ENCODE measurements at places on chromosomes 4 and X. TPM values are rescaled to one million over a fixed set of nuclear protein-coding genes. Genes with fewer than 3 reads are reported as not detected.

GRCh38 chr4:107519053-107519452, 201.0 kb downstream of the PAPSS1 start:
- no peak for DNase-seq

GNRHR gene
- not detected for total RNA-seq

SPANXA1 gene
- total RNA-seq, result not detected

TMLHE gene
- total RNA-seq, result 24.3 TPM

TCP11X2 gene
- not detected for total RNA-seq

UTP14A gene
- total RNA-seq, result 16.4 TPM

- no peak for DNase-seq
Measured at GRCh38 chr4:26753617-26754016, 107.0 kb upstream of the STIM2 start.

DNA sequence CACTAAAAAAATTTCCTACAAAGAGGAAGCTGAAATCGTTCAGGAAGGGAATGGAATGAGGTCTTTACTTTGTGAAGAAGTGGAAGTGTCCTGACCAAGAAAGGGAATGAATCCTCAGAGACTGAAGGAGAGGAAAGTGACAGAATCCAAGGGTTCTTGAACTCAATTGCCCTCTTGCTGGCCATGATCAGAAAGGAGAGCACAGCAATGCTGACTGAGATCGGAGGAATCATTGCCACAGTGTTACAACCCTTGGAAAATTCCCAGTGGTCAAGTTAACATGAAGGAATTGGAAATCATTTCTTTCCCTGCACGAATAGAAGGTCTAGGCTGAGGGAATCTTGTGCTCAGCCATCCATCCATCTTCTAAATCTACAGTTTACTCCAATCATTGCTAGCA, 190.0 kb upstream of the NEIL3 start:
- DNase-seq, result no peak

TIMP1 gene
- 25.4 TPM for total RNA-seq

DNA sequence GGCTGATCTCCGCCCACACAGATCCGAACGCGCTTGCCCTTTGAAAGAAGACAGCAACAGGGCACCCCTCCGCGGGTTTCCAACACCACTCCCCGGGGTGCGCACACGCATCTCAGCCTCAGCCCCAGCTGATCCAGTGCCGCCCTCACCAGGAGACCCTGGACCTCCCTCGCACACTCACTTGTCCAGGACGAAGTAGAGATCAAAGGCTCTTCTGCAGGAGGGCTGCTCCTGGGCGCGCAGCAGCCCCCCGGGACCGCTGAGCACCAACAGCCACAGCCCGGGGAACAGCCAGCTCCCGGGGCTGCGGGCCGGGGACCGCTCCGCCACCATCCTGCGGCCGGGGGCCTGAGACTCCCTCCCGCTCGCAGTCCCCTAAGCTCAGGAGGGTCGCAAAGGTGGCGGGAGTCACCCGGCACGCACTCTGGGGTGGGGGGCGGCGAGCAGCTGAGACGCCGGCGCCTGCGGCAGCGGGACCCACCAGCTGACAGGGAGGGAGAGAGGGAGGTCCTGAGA, 743 bp downstream of the ANTXR2 start:
- DNase-seq, result peak; percentile 81

- DNase-seq, result no peak
Measured at GRCh38 chrX:17550011-17550410, 175.0 kb downstream of the NHS start.

PNCK gene
- total RNA-seq, result 63.0 TPM

MRPL1 gene
- total RNA-seq, result 29.1 TPM

DNA sequence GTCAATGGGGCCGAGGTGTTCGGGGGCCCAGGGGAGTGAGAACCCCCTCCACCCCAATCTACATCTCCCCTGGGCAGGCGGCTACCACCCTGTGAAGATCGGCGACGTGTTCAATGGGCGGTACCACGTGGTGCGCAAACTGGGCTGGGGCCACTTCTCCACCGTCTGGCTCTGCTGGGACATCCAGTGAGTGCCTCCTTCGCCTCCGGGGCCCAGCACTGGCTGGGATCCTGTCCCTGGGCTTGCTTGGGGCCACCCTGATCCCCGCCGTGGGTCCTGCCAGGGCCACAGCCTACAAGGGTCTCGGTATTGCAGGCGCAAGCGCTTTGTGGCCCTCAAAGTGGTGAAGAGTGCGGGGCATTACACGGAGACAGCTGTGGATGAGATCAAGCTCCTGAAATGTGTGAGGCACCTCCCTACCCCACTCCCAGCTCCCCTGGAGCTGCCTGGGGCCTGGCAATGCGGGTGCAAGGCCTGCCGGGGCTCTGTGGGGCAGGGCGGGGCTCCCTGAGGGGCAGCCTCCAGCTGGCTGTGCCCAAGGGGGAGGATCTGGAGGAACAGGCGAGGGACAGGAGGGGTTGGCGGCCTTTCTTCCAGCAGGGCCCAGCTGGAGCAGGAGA, 697 bp downstream of the SRPK3 start:
- DNase-seq, result no peak

GRCh38 chrX:155048977-155049619, 21.8 kb downstream of the CMC4 start:
- DNase-seq, result no peak

- peak; percentile 35 for DNase-seq
Measured at GRCh38 chr4:149884529-149885181, 69.0 kb upstream of the IQCM start.

DNA sequence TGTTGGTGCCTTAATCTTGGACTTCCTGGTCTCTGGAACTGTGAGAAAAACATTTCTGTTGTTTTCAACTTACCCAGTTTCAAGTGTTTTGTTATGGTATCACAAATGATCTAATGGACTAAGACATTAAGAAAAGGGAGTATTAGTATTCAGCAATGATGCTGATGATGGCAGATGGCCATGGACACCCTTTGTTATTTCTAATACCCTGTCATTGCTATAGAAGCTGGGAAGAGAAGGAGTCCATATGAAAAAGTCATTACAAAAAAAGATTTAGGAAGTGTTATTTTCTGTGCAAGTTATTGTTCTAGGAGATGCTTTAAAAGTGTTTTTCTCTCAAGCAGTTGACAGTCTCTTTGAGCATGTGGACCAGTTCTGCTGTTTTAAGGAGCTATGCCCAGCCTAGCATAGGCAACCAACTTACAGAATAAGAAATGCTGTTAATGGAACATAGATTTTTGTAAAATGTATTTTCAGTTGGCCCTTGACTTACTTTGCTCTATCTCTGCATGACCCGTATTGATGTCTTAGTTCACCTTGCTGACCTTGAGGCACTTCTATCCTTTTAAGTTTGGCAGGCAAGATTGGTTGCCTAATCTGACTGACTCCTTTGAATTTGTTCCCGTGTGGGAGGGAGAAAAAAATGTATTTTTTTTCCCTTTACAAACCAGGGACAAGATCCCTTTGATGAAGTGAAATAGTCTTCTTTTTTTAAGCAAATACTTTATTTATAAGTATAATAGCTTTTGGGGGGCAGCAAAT, 6.0 kb upstream of the AFP start:
- DNase-seq, result no peak

DNA sequence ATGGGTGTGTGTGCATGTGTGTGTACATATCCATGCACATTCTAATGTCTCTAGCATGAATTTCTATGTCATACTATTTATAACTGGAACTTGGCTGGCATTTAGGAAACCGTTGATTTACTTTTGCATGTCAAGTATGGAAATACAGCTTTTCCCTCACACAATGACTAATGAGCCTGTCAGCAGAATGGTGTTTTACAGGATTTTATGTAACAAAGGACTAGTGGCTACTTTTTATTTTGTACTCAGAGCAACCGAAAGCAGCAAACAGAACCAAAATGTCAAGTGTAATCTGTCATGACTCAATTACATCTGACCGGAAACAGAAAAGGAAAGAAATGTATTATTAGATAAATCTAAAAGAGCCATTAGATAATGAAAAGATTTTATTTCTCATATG, 1911.5 kb upstream of the AGA start:
- DNase-seq, result no peak

GRCh38 chr4:123649645-123650391, 253.2 kb downstream of the SPRY1 start:
- DNase-seq, result no peak

- no peak for DNase-seq
Measured at GRCh38 chrX:18406531-18407266, 18.7 kb upstream of the CDKL5 start.

DNA sequence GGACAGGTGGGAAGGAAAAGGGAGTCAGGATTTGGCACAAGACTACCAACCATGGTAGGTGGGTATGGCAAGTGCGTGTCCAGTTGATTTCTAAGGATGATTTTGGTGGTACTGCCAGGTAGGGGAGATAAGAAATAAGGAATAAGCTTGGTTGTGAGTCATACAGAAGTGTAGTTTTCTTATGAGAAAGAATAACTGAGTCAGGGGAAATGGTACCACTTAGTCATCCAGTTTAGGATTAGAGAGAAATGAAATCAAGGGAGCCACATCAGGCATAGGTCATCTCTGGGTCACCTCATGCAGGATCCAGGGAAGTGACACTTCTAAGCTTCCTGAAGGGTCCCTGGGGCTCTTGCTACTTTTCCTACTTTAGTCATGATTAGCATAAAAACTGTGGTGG, 107.1 kb upstream of the C1GALT1C1 start:
- DNase-seq, result no peak

- no peak for DNase-seq
Measured at GRCh38 chr4:1359144-1359501, 12.1 kb downstream of the UVSSA start.

GRCh38 chr4:112185740-112186670, 40.8 kb downstream of the FAM241A start:
- DNase-seq, result no peak

- no peak for DNase-seq
Measured at GRCh38 chr4:149791851-149792250, 23.8 kb downstream of the IQCM start.

SSX1 gene
- not detected for total RNA-seq

GRCh38 chr4:121278811-121279368, 101.9 kb downstream of the QRFPR start:
- no peak for DNase-seq

TLR10 gene
- 0.46 TPM for total RNA-seq

DNA sequence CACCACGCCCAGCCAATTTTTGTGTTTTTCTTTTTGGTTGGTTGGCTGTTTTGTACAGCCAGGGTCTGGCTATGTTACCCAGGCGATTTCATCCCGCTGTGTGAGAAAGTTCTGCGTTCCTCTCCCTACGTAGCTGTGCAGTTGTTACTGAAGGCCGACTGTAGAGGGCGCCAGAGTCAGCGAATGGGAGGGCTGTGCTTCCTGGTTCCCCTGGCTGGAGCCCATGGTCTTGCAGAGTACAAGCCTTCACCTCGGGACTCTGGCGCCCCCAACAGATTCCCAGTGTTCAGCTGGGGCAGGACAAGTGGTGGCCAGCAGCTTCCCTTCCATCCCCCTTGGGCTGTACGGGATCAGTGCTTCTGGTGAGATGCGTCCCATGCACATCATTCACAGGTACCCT, 5.6 kb upstream of the CT45A1 start:
- DNase-seq, result no peak

CYTL1 gene
- 0.29 TPM for total RNA-seq

TMEM255A gene
- total RNA-seq, result 0.49 TPM

DNA sequence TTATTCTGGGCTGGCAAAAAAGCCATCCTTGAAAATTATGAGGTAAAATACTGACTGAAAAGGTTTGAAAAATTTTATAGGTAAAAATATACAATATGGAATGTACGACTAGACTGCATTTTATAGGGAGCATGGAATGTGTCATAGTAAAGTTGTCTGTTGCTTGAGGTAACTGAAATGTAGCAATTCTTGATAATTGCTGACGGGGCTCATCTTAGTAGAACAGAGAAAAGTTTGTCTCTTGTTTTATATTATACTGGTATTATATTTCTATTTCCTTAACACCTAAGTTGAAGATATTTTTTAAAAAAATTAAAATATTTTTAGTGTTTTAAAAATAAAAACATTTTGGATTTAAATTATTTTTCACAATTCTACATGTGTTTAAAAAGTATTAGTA, 11.0 kb downstream of the GRIA2 start:
- DNase-seq, result no peak

- DNase-seq, result no peak
Measured at GRCh38 chr4:7013175-7013574, 30.0 kb upstream of the TADA2B start.

GRCh38 chr4:26151615-26152014, 169.2 kb upstream of the RBPJ start:
- DNase-seq, result no peak

DNA sequence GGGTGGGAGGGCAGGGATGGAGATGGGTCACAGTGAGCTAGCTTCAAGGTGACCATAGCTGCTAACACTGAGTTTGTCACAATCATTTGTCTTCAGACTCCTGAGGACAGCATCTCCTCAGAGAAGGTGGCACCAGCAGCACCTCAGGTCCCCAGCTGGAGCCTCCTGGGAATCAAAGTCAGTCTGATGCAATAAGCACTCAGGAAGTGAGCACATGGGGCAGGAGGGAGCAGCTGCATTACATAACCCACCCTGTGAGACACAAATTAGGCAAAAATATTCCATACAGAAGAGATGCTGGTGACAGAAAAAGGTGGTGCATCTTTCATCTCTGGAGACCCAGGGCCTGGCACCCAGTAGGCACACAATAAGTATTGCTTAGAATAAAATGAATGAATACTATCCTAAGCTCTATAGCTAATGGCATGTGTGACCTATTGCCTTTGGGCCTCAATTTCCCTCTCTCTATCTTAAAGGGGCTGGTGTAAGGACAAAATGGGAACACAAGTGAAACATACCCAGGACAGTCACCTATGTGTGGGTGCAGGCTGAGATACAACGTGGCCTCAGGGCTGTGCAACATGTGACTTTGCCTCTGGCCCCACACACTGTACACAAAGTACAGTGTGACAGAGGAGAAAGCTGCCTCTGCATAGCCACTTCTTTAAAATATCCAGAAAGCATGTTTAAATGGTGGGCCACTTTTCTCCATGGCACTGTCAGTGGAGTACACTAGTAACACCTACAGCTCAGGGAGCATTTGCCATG, 37.1 kb downstream of the SLC39A8 start:
- no peak for DNase-seq

SNCA gene
- total RNA-seq, result 0.43 TPM

CCKAR gene
- total RNA-seq, result not detected

GRCh38 chr4:173527103-173527891, 2.7 kb downstream of the HAND2 start:
- DNase-seq, result no peak

KIAA1210 gene
- total RNA-seq, result not detected

SLC10A4 gene
- 0.26 TPM for total RNA-seq

CDS1 gene
- 39.2 TPM for total RNA-seq
